ENCODE measurements at places on chromosomes 2 and 18.

DNA sequence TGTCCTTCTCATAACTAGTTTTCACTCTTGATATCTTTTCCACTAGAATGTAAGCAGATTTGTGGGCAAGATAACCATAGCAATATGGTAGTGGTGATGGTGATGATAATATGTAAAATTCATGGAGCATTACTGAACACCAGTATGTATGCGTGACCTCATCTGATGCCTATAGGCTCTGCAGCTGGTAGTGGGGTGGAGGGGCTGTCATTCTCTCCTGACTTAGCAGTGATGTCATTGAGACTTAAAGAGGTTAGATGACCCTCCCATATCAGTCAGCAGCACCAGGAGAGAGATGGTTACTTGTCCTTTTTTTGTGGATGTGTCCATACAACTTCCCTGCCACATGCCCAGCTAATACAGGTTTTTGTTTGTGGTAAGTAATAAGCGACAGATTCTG, 27.9 kb downstream of the PARD3B start:
- DNase-seq: no peak

- DNase-seq: no peak
These were observed 283.5 kb upstream of the HS6ST1 start for GRCh38 chr2:128602038-128602698.

DNA sequence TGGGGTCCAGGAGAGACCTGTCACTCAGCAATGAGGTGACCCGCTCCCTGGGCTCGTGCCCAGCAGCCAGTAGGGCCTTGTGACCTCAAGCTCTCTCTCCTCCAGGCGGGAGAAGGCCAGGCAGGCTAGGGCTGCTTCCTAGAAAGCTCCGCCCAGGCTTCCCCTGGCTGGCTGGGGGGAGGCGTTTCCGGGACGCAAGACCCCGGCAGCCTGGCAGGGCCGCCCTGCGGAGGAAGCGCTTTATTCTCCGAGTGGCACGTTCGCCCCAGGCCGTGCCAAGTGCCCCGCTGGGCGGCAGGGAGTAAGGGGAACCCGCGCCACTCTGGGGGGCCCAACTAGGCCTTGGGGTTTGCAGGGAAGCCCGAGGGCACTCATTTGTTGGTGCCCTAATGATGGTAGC, 21.2 kb upstream of the EPAS1 start:
- no peak for DNase-seq

GRCh38 chr2:105876191-105876590, 131.5 kb downstream of the NCK2 start:
- no peak for DNase-seq

DNA sequence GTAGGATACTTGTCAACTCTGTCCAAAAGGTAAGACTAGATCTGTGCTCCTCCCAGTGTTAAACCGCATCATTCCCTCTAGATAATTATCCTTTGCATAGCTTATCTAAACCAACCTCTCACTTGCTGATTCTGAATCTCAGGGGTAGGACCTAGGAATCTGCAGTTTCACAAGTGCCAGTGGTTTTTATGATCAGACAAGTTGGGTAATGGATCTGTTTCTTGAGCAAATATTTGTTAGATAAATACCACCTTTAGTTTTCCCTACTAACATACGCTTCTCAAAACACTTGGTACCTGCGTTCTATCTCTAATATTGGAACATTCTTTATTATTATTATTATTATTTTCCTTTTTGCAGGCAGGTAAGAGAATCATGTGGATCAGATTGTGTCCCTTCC, 439.9 kb downstream of the PTPRM start:
- DNase-seq: no peak

DNA sequence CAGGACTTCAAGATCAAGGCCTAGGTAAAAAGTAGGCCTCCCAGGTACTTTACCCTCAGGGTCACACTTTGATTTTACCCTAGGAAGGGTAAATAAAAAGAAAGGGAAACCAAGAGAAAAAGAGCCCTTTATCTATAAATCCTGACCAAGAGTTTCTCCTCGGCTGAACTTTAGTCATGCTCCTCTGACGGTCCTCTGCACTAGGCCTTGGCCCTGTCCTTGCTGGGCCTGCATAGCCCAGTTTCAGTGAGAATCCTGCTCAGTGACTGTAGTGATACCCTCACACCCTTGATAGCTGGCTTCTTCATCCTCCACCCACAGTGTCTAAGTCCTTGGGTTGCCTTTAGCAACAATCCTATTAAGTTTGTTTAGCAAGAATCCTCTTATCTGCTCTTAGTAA, 20.5 kb upstream of the ITSN2 start:
- no peak for DNase-seq

DNA sequence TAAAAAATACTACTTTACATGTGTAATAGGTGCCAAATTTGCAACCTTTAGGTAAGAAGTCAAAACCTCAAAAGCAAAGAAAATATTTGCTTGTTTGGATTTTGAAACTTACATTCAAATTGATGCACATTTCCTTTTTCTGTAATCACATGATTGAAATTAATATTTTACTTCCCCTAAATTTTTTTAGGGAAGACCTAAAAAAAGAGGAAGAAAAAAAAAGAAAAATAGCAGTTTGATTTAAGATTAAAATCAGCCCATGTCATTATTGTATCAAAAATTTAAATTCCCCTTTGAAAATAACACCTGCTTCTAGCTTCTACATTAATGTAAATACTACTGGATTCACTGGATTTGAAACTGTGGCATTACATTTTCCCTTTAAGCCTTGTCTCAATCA, 68.2 kb upstream of the STON1 start:
- no peak for DNase-seq

- no peak for DNase-seq
These were observed 7.7 kb upstream of the DSG3 start for GRCh38 chr18:31439807-31440325.

- DNase-seq: no peak
These were observed 193.4 kb downstream of the HAUS1 start for GRCh38 chr18:46297621-46298020.

DNA sequence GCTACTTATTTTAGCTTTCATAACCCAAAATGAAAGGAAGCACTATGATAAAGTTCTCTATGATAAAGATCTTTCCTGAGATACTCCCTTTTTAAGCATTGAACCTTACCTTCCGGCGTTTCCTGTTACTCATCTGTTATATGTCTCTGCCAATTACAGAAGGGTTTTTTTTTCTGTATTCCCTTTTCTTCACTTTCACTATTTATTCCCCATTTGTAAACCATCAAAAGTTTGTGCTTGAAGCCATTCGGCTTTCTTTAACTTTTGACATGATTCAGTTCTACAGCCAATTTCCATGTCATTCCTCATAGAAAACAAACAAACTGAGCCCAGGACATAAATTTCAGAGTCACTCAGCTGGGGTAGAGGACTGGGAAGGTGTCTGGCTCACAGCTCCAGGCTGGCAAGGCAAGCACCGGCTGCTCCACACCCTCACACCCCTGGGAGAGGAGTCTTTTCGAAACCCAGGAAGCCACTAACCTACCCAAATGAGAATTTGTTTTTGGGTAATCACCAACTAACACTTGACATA, 429.4 kb upstream of the TRIB2 start:
- DNase-seq: no peak

GRCh38 chr18:76958692-76959341, 136.5 kb downstream of the ZNF236 start:
- no peak for DNase-seq

DNA sequence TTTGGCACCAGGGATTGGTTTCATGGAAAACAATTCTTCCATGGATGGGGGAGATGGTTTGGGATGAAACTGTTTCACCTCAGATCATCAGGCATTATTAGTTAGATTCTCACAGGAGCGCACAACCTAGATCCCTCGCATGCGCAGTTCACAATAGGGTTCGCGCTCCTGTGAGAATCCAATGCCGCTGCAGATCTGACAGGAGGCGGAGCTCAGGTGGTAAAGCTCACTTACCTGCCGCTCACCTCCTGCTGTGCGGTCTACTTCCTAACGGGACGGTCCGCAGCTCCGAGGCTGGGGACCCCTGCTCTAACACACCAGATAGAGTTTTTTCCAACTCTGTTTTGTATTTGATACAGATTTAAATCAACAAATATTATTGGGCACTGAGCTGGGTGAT, 286.5 kb downstream of the MTX2 start:
- DNase-seq: no peak

GRCh38 chr2:161063946-161064306, 96.3 kb upstream of the TANK start:
- DNase-seq: no peak

DNA sequence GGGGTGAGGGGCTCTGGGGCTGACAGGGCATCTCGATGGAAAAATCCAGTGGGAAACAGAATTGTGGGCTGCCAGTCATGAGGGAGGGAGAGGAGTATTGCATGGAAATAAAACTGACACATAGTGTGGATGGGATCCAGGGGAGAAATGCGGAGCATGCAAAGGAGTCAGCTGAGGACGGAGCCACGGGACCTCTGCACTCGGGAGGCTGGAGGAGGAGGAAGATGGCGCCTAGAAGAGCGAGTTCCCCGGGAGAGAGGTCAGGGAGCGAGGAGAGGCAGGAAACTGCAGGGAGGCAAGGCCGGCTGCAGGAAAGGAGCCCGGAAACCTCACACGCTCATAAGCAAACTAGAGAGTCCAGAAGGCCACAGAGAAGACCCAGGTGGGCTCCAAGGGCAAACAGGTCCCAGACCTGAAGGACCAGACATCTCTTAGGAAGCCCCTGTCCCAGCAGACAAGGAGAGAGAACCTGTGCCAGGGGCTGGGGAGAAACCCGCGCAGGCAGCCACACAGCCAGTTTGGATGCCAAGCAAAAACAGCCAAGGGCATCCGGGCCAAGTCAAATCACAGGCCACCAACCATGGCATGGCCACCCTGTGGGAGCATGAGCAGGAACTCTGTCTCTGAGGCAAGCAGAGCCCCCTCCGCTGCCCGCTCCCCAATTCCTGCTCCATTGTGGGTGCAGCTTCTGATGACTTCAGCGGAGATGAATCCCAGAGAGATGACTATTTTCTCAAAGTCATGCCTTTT, 218.8 kb upstream of the ID2 start:
- no peak for DNase-seq

DNA sequence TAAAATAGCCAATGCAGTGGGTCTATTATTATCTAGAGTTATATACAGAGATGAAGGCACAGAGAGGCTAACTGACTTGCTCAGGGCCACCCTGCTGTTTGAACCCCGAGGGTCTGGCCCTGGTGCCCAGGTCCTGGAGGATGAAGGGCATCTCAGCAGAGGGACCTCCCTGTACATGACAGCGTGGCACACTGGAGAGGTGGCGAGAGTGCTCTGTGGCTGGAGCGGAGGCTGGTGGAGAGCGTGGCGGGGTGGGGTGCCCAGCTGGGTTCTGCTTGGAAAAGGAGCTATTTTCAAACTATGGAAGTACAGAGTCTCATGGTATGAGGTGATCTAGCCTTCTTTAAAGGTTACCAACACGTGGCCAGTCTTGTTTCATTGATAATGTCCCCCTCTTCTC, 35.8 kb downstream of the GREB1 start:
- no peak for DNase-seq

DNA sequence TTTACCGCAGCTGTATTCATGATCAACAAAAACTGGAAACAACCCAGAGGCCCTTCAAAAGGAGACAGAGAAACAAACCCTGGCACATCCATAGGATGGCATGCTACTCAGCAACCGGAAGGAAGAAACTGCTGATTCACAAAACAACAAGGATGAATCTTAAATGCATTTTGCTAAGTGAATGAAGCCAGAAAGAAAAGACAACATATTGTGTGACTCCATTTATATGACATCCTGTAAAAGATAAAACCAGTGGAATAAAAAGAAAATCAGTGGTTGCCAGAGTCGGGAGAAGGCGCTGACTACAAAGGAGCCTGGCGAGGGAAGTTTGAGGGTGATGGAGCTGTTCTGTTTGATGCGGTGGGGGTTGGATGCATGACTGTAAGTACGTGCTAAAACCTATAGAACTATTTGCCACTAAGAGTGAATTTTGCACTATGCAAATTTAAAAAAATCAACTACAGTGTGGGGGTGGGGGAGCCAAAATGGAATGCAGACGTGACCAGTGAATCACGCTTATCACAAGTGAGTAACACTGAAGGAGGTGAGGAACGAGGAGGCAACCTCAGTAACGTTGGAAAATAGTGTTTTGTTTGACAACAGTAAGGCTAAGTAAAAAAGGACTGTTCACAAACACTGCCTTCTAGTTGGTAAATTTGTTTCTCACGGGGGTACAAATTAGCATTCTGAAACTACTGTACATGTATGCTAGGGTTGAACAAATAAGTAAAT, 108.9 kb downstream of the INHBB start:
- DNase-seq: no peak

DNA sequence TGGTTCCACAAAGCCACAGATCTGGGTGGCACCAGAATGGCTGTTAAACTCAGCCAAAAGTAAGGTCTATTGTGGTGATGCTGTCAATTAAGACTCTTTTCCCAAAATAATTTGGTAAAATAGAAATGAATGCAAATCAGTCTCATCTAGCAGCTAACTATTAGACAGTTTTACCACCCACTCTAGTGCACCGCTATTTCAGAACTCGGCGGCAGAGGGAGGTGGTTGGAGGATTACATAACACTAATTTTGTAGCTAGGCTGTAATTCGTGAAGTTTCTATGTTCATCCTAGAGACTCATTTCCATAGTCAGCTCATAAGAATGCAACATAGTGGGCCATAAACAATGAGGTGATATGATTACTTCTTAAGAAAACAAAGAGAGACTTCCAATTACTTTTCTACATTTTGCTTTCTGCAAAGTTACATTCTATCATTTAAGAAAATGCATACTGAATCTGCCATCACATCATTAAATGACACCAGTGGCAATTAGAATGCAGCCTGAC, 413.8 kb downstream of the FBXO15 start:
- DNase-seq: no peak

DNA sequence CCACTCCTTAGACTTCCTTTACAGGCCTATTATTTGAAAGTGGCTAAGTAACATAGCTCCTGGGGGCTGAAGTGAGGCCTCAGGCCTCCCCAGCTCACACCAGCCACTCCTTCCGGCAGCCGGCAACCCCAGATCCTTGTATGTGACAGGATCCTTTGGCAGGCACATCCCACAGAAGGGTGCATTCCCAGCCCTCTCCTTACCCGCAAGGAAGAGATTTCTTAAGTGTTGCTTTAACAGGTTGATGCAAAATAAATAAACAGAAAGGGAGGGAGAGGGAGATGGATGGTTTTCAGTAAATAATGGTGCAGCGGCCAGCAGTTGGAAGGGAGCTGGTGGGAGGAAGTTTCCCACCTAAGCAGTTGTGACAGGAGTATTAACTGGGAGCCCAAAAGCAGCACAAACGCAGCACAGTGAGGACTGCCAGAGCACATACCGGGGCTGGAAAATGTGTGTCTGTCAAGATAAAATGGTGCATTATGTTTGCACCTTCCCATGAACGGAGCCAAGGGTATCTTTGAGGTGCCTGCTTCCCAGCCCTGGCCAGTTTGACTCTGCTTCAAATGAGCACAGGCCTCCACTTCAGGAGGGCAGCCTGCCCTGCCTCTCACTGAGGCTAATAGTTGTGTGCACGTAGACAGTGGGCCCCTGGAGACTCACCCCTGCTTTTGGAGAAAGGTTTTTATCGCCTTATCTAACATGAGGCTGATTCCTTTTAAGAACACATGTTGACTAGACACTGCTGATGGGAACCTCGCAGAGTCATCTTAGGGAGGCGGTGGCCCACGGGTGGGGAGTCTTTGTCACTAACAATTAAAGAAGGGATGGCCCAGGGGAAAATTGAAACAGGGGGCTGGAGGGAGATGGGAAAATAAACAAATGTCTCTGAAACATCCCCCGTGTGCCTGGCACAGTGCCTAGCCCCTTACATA, 32.8 kb downstream of the NRP2 start:
- no peak for DNase-seq
